ENCODE measurements at places on chromosomes 3 and 15. TPM values are rescaled to one million over a fixed set of nuclear protein-coding genes. Genes with fewer than 3 reads are reported as not detected.

ZCWPW2 gene
- total RNA-seq: 0.25 TPM

TUSC7 gene
- total RNA-seq: not detected

CNTN6 gene
- not detected for total RNA-seq

MAN2A2 gene
- 133 TPM for total RNA-seq

RCCD1 gene
- total RNA-seq: 32.8 TPM

AP3B2 gene
- total RNA-seq: not detected

SLC28A2 gene
- total RNA-seq: not detected

ADAMTS7 gene
- total RNA-seq: 0.43 TPM

FBXO40 gene
- total RNA-seq: not detected

FAM107A gene
- not detected for total RNA-seq

KLHL6 gene
- total RNA-seq: 48.6 TPM

TOPAZ1 gene
- not detected for total RNA-seq

ACKR2 gene
- total RNA-seq: 2.3 TPM
